ENCODE measurements at places on chromosomes 7 and 10. TPM values are rescaled to one million over a fixed set of nuclear protein-coding genes. Genes with fewer than 3 reads are reported as not detected.

DNA sequence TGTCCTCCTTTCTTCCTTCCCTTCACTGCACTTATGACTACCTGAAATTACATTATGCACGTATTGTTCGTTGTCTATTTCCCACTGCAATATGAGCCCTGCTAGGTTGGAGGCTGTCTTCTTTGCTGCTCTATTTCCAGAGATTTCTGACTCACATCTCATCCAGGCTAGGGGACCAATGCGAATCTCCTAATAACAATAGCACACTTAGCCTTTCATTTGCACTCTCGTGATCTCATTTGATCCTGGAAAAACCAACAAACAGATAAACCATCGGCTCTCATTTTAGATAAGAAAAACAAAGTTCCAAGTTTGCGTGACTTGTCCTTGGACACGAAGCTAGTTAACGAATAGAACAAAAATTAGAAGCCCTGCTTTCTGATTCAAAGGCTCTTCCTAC, 1.4 kb downstream of the ZNF438 start:
- H3K27me3 ChIP-seq = no peaks in the 10 kb centered on the region
- no peak overlapping the region for H3K4me3 ChIP-seq
- no peak for DNase-seq
- H3K36me3 ChIP-seq = no peaks in the 10 kb centered on the region
- H3K4me1 ChIP-seq = peaks cover 16% of the 10 kb centered on the region

Gene LIPN
- not detected for polyA plus RNA-seq

Gene FLNC
- not detected for polyA plus RNA-seq

GRCh38 chr7:15567652-15568051, 5.8 kb upstream of the AGMO start:
- H3K36me3 ChIP-seq = no peaks in the 10 kb centered on the region
- no peak overlapping the region for H3K27ac ChIP-seq
- H3K4me3 ChIP-seq = no peak overlapping the region

DNA sequence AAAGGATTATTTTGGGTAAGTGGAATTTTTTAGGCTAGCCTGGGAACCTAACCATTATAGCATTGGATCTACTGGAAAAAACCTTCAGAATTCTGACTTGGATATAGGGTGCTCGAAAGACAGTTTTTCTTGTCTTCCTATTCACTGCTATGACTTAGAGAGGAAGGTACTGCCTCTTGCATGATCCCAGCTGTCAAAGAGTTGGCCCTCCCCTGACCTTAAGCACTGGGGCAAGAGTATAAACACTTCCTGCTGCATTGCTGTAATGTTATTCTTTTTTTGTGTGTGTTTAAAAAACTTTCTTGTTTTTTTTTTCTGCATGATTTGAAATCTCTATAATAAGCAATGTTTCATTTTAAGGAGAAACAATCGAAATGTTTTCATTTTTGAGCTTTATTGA, 113.0 kb downstream of the LRMDA start:
- no peak overlapping the region for H3K4me3 ChIP-seq
- H3K36me3 ChIP-seq = no peaks in the 10 kb centered on the region
- no peak for DNase-seq
- no peaks in the 10 kb centered on the region for H3K4me1 ChIP-seq
- H3K27ac ChIP-seq = no peak overlapping the region

GRCh38 chr7:45968856-45969541, 47.9 kb upstream of the IGFBP3 start:
- no peaks in the 10 kb centered on the region for H3K27me3 ChIP-seq
- no peaks in the 10 kb centered on the region for H3K4me1 ChIP-seq
- H3K27ac ChIP-seq = no peak overlapping the region

Gene LBX1
- polyA plus RNA-seq = not detected

Gene LRRC18
- polyA plus RNA-seq = not detected

Gene AGBL3
- polyA plus RNA-seq = 0.51 TPM

Gene BBS9
- polyA plus RNA-seq = 8.9 TPM

DNA sequence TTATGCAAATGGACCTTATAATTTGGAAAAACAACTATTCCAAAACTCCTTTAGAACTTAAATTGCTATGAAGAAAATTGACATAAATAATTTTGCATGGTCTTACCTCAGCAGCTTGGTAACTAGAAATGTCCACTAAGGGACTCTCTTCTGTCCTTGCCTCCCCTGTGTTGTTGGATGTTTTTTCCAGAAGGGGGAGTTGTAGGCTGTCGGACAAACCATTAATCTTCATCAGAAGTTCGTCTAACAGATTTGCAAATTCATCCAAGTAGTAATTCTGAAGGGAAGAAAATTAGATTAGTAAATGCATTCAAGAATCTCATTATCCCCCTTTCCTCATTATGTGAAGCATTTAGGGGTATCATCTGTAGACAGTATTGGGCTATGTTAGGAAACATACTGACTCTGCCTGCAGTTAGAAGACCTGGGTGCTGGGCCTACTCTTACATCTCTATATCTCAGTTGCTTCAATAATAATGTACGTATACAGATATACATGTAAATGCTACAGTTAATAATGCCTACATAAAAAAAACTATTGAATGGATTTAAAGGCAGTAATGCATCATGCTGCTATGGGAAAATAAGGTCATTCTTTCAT, 155.6 kb downstream of the PKD1L1 start:
- no peaks in the 10 kb centered on the region for H3K4me1 ChIP-seq
- DNase-seq = no peak
- H3K4me3 ChIP-seq = no peak overlapping the region
- no peaks in the 10 kb centered on the region for H3K27me3 ChIP-seq
- H3K36me3 ChIP-seq = no peaks in the 10 kb centered on the region

- no peak overlapping the region for H3K27ac ChIP-seq
- no peaks in the 10 kb centered on the region for H3K4me1 ChIP-seq
- no peak overlapping the region for H3K4me3 ChIP-seq
- no peak for DNase-seq
Measured at GRCh38 chr7:47944536-47945260, 3.6 kb downstream of the PKD1L1 start.

GRCh38 chr10:129213256-129213655, 253.8 kb upstream of the MGMT start:
- no peaks in the 10 kb centered on the region for H3K27me3 ChIP-seq
- DNase-seq = no peak
- H3K4me3 ChIP-seq = no peak overlapping the region
- no peaks in the 10 kb centered on the region for H3K36me3 ChIP-seq
- H3K27ac ChIP-seq = no peak overlapping the region

- DNase-seq = no peak
- H3K36me3 ChIP-seq = no peaks in the 10 kb centered on the region
- no peaks in the 10 kb centered on the region for H3K27me3 ChIP-seq
- no peak overlapping the region for H3K4me3 ChIP-seq
Measured at GRCh38 chr10:13908475-13908874, 321.7 kb downstream of the PRPF18 start.

Gene CWF19L1
- polyA plus RNA-seq = 30.0 TPM

DNA sequence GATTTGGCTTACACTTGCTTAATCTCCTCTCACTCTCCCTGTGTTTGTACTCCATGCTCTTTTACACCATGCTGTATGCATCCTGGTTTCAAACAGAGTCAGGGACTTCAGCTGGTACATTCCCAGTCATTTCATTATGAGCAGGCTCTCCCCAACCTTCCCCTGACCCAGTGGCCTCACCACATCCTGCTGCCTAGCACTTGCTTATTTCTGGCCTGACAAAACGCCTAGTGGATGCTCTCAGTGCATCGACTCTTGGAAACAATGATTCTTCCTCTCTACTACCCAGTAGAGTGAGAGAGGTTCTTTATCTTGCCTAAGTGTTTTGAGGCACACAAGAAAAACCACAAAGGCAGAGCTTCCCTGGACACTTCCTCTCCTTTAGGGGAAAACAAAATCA, 63.4 kb downstream of the CAV1 start:
- peaks cover 12% of the 10 kb centered on the region for H3K27me3 ChIP-seq
- no peak overlapping the region for H3K4me3 ChIP-seq
- H3K36me3 ChIP-seq = no peaks in the 10 kb centered on the region
- H3K4me1 ChIP-seq = peaks cover 26% of the 10 kb centered on the region
- no peak for DNase-seq

GRCh38 chr7:116572036-116572435, 47.2 kb downstream of the CAV1 start:
- H3K27me3 ChIP-seq = no peaks in the 10 kb centered on the region
- H3K27ac ChIP-seq = no peak overlapping the region
- H3K36me3 ChIP-seq = no peaks in the 10 kb centered on the region
- H3K4me1 ChIP-seq = peaks cover 14% of the 10 kb centered on the region

- no peaks in the 10 kb centered on the region for H3K27me3 ChIP-seq
- H3K27ac ChIP-seq = no peak overlapping the region
- no peak for DNase-seq
- no peak overlapping the region for H3K4me3 ChIP-seq
- no peaks in the 10 kb centered on the region for H3K36me3 ChIP-seq
- no peaks in the 10 kb centered on the region for H3K4me1 ChIP-seq
Measured at GRCh38 chr7:44193011-44193802, 4.0 kb upstream of the GCK start.

Gene PON1
- polyA plus RNA-seq = not detected

- no peak overlapping the region for H3K27ac ChIP-seq
- H3K27me3 ChIP-seq = no peaks in the 10 kb centered on the region
- peaks cover 11% of the 10 kb centered on the region for H3K4me1 ChIP-seq
- peak overlapping the region; percentile 51 for H3K4me3 ChIP-seq
- peak; percentile 49 for DNase-seq
Measured at GRCh38 chr7:2452074-2452507, 24.1 kb downstream of the GRIFIN start.

DNA sequence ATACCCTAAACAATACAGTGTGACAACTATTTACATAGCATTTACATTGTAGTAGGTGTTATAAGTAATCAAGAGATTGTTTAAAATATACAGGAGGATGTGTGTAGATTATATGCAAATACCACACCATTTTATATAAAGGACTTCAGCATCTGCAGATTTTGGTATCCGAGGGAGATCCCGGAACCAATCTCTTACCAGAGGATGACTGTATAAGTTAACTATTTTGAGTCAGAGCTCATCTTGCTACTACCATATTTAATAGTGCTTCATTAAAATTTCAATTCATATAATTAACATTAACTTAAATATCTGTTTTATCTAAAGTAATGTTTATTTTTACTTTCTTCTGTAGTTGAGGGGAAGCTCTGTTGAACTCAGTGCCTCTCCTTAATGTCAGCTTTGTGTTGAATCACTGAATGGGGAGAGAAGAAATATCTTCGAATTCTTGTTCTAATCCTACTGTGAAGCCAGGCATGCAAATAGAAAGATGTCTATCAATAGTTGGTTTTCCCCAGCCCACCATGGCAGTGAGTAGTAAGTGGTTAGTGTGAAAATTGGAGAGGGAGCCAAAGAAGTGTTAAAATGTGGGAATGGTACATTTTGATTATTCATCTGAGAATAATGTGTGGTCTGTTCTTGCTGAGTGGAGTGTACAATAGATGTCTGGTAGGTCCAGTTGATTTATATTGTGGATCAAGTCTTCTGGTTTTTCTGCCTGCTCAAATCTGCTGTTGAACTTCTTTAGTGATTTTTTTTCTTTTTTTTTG, 90.1 kb upstream of the CYP26C1 start:
- no peaks in the 10 kb centered on the region for H3K36me3 ChIP-seq
- no peaks in the 10 kb centered on the region for H3K27me3 ChIP-seq
- H3K4me3 ChIP-seq = no peak overlapping the region
- H3K4me1 ChIP-seq = no peaks in the 10 kb centered on the region
- no peak for DNase-seq

GRCh38 chr7:105878746-105879605, 2.6 kb upstream of the ATXN7L1 start:
- H3K27me3 ChIP-seq = no peaks in the 10 kb centered on the region
- DNase-seq = no peak
- no peak overlapping the region for H3K4me3 ChIP-seq
- no peak overlapping the region for H3K27ac ChIP-seq
- no peaks in the 10 kb centered on the region for H3K36me3 ChIP-seq

Gene KEL
- 0.48 TPM for polyA plus RNA-seq

DNA sequence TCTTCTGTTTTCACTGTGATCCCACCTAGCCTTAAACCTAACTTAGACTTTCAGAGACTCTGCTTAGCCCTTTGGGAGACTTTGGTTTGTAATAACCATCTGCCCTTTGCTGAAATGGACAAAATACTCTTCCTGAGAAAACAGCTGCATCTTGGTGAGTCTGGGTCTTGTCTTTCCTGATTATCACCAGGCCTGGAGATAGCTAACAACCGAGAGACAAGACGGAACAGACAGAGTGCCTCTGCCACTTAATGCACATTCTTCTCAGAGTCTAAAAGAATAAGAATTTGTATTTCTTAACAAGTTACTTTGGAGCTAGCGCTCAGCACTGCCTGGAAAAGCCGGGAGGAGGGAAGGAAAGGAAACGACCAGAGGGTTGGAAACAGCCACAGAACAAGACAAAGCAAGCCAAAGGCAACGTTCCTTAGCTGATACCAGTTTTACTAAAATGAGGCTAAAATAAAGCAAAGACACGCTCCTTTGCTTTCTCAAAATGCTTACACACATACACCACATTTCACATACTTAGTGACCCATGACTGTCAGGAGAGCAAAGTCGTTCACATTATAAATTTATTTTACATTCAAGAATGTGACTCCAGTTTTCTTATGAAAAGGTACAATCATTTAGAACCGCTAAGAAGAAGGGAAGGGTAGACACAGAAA, 70.3 kb upstream of the DGKI start:
- no peak overlapping the region for H3K4me3 ChIP-seq
- peaks cover 33% of the 10 kb centered on the region for H3K36me3 ChIP-seq
- no peaks in the 10 kb centered on the region for H3K27me3 ChIP-seq
- H3K27ac ChIP-seq = no peak overlapping the region

- H3K36me3 ChIP-seq = no peaks in the 10 kb centered on the region
- H3K4me1 ChIP-seq = peaks cover 18% of the 10 kb centered on the region
- peaks cover 36% of the 10 kb centered on the region for H3K27me3 ChIP-seq
- H3K4me3 ChIP-seq = no peak overlapping the region
- no peak for DNase-seq
Measured at GRCh38 chr7:116502201-116503096, 2.9 kb downstream of the CAV2 start.

- no peak overlapping the region for H3K27ac ChIP-seq
- no peaks in the 10 kb centered on the region for H3K27me3 ChIP-seq
- H3K4me3 ChIP-seq = no peak overlapping the region
Measured at GRCh38 chr10:50572017-50572491, 51.7 kb downstream of the SGMS1 start.

GRCh38 chr7:158255156-158255555, 332.5 kb downstream of the PTPRN2 start:
- no peaks in the 10 kb centered on the region for H3K27me3 ChIP-seq
- H3K27ac ChIP-seq = no peak overlapping the region
- H3K4me3 ChIP-seq = no peak overlapping the region
- no peak for DNase-seq
- H3K36me3 ChIP-seq = no peaks in the 10 kb centered on the region

DNA sequence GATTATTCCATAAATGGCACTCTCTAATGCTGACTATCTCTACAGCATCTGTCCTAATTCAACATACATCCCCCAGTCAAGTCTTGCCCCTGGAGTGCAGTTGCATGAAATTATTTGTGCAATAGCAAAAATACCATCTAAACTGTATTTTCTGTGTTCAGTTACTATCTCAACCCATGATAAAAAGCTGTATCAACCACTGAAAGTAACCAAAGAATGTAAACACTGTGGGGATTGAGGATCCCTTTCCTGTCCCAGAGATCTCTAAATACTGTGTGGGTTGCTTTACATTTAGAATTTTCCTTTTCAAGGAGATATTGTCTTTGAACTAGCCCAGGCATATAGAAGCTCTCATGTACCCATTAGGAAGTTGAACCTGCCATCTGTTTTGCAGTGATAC, 23.9 kb upstream of the DGKI start:
- H3K27ac ChIP-seq = no peak overlapping the region
- no peak overlapping the region for H3K4me3 ChIP-seq
- H3K27me3 ChIP-seq = no peaks in the 10 kb centered on the region
- DNase-seq = no peak
